Bronchus fibroblast of lung (primary cell): ENCODE measurements at places on chromosomes 16 and 17. TPM values are rescaled to one million over a fixed set of nuclear protein-coding genes. Genes with fewer than 3 reads are reported as not detected.

Gene ITGAL
- not detected in 2 replicates for total RNA-seq

Gene KRTAP9-2
- not detected in 2 replicates for total RNA-seq

Gene FOXJ1
- total RNA-seq: under 0.01 and 0.17 TPM in 2 replicates

Gene KRT36
- total RNA-seq: not detected in 2 replicates

Gene HES7
- 0.17 and 0.89 TPM in 2 replicates for total RNA-seq

Gene NOG
- 0.30 and 0.50 TPM in 2 replicates for total RNA-seq

Gene CCL15
- total RNA-seq: not detected in 2 replicates

Gene PIMREG
- total RNA-seq: 67.5 and 81.5 TPM in 2 replicates

Gene PLA2G10
- not detected in 2 replicates for total RNA-seq

Gene CORO6
- 1.8 and 2.2 TPM in 2 replicates for total RNA-seq

Gene SOX8
- 0.15 TPM in 1 of 2 replicates, not detected in the other for total RNA-seq

Gene CD300A
- total RNA-seq: not detected in 2 replicates

Gene EVPLL
- not detected in 2 replicates for total RNA-seq

Gene VTN
- total RNA-seq: under 0.01 TPM in 1 of 2 replicates, not detected in the other

Gene PRRT2
- total RNA-seq: 0.67 and 0.89 TPM in 2 replicates

Gene MT1G
- 1.6 TPM in 1 of 2 replicates, not detected in the other for total RNA-seq

Gene MT3
- total RNA-seq: not detected in 2 replicates

Gene USH1G
- not detected in 2 replicates for total RNA-seq

Gene TEX14
- not detected in 2 replicates for total RNA-seq

Gene TSPOAP1
- 0.34 and 2.7 TPM in 2 replicates for total RNA-seq

Gene CBX2
- 9.6 and 10.9 TPM in 2 replicates for total RNA-seq

Gene LDAF1
- 28.2 and 28.5 TPM in 2 replicates for total RNA-seq

Gene VASN
- 69.6 and 76.8 TPM in 2 replicates for total RNA-seq

Gene CYGB
- total RNA-seq: 15.8 and 16.1 TPM in 2 replicates
